Breast epithelium (tissue), 4 donors: ENCODE measurements at places on chromosomes 4 and X. TPM values are rescaled to one million over a fixed set of nuclear protein-coding genes. Genes with fewer than 3 reads are reported as not detected.

- DNase-seq, result no peak
These were observed 10.0 kb upstream of the CWH43 start for GRCh38 chr4:48976041-48976440.

DNA sequence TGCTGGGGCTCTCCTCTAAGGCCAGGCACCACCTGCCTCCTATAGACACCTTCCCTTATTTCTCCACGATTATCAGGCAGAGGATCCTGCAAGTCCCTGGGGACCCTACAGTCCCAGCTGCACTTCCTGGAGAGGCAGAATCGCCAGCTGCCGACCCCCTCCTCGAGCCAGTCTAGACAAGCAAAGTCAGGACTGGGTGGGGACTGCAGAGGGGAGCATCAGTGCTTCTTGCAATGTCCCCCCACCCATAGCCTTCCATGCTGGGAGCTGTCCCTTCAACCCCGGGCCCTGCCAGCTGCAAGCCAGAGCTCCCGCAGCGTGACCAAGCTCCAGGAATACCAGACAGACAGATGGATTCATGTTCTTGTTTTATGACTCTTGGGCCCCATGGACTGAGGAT is 1.4 kb upstream of the CRMP1 start:
- no peak for DNase-seq

GRCh38 chr4:136526517-136526916 is 1005.8 kb downstream of the PCDH18 start:
- DNase-seq, result no peak

DNA sequence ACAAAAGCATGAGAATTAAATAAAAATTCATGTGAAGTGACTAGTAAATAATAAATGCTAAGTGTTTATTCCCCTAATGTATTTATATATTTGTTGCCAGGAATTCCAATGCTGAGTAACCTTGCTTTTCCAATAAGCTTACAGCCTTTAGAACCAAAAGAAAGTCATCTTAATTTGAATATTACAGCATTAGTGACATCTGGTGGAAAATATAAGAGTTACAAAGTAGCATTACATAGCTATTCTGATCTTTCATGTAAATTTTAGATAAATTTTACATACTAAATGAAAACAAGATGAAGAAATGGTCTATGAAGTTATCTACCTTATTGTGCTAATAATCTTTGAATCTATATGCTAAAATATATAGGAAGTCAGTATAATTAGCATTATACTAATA is 10.4 kb downstream of the MAD2L1 start:
- DNase-seq, result no peak

DNA sequence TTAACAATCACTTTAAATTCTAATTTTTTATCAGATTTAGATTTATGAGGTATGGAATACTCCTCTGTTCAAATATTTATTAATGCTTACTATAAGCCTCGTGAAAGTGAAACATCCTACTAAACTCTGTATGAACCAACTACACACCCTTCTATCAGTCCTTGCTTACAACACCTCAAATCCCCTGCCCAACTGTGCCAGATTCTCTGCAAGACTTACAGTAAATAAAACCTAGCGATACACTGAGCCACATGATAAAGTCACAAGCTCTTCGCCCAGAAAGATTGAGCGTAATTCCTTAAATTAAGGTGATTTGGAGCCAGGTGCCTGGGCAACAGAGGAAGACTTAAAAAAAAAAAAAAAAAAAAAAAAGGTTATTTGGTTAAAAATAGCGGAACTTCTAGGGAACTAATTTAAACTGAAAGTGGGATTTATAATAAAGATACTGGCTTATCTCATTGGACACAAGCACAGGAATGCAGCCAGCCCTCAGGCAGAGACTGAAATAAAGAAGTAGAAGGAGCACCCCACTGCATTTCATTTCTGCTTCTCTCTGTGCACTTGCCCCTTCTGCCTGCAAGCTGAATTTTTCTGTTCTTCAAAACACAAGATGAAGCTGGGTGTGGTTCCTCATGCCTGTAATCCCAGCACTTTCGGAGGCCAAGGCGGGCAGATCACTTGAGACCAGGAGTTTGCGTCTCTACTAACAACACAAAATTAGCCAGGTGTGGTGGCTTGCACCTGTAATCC is 17.5 kb upstream of the C4orf36 start:
- no peak for DNase-seq

DNA sequence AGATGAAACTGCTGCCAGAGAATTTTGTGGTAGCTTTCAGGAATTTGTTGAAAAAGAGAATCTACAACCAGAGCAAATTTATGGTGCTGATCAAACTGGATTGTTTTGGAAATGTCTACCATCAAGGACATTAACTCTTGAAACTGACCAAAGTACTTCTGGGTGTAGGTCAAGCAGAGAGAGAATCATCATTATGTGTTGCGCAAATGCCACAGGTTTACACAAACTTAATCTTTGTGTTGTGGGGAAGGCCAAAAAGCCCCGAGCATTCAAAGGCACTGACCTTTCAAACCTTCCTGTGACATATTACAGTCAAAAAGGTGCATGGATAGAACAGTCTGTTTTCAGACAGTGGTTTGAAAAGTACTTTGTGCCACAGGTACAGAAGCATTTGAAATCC is 2.1 kb downstream of the TIGD2 start:
- DNase-seq, result no peak

- no peak for DNase-seq
These were observed 22.8 kb upstream of the FMR1NB start for GRCh38 chrX:147958291-147958690.

DNA sequence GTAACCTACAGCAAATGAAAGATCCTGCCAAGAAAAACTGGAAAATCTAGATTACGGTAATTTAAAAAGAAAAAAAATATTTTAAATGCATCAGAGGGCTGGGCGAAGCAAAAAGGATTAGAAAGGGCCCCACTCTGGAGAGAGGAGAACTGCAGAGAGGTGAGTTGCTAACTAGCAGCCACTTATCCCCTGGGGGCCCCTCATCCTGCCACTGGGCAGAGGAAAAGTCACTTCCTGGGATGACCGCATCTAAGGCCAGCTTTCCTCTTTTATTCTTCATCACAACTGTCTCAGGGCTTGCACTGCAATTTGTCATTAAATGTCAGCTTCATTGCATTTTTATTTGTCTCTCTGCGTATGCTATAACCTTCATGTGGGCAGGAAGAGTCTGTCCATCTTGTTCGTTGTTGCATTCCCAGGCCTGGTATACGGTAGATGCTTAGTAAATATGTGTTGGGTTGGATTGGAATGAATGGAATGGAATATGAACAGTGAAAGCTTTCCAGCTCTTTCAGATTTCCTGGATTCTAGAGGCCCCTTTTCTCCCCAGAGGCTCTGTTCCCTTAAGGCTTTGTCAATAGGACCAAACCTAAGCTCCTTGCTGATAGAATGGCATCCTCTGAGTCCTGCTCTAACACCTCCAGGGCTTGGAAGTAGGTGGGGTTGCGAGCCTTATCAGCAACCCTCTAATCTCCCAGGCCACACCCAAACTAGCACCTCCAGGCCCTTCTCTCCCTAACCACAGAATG is 58.9 kb downstream of the TLR10 start:
- DNase-seq, result no peak

GRCh38 chrX:15683193-15683592 is 18.6 kb upstream of the CLTRN start:
- no peak for DNase-seq

UGT2B7 gene
- total RNA-seq, result not detected

DNA sequence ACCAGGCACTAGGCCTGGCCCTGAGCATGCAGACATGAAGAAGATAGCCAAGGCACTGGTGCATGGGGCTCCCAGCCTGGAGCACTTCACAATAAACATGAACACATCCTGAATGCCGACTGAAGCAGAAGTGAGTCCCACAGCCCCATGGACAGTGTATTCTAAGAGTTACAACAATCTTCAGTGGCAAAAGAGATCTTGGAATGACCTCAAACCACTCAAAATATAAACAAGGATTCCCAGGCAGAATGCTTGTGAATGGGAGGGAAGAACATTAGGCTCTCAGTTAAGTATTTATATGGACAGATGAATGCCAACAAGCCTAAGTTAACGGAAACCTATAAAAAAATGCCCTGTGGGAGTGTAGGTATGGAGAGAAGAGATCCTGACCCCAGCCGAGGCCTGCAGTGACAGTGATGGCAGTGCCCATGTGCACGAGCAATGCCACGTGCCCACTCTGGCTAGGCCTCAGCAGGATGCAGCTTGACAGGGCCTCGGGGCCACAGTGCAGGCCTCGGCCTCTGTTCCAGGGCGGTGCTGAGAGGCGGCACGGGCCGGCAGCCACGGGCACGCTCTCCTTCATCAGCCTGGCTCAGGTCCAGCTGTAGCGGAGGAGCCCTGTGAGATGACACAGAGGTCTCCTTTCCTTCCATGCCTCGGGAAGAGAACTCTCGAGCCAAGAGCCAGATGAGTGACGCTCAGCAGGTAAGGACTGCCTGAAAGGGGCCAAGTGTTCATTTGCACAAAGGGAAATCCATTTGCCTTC is 49.2 kb downstream of the IRF2 start:
- peak; percentile 25 for DNase-seq

MAGEA8 gene
- not detected for total RNA-seq

- no peak for DNase-seq
These were observed 254.6 kb upstream of the LDB2 start for GRCh38 chr4:17152941-17153540.

- no peak for DNase-seq
These were observed 97.3 kb upstream of the DDX3X start for GRCh38 chrX:41236629-41237028.

TCEAL2 gene
- 6.4 TPM for total RNA-seq

DNA sequence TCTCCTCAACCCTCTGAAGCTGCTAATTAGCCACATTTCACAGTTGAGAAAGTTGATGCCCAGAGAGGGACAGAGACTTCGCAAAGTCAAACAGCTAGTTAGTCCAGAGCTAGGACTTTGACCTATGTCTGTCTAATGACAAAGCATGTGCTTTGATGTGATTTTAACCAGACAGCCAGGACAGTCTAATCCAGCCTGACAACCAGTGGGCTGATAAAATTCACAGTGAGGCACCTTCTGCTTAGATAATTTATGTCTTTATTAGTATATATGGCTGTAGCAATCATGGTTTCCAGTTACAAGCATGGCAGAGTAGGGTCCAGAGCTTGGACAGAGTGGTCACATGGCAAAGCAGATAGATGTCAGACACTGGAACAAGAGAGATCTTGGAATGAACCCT is 133.6 kb upstream of the C1QTNF7 start:
- no peak for DNase-seq

KLF8 gene
- 23.6 TPM for total RNA-seq

DNA sequence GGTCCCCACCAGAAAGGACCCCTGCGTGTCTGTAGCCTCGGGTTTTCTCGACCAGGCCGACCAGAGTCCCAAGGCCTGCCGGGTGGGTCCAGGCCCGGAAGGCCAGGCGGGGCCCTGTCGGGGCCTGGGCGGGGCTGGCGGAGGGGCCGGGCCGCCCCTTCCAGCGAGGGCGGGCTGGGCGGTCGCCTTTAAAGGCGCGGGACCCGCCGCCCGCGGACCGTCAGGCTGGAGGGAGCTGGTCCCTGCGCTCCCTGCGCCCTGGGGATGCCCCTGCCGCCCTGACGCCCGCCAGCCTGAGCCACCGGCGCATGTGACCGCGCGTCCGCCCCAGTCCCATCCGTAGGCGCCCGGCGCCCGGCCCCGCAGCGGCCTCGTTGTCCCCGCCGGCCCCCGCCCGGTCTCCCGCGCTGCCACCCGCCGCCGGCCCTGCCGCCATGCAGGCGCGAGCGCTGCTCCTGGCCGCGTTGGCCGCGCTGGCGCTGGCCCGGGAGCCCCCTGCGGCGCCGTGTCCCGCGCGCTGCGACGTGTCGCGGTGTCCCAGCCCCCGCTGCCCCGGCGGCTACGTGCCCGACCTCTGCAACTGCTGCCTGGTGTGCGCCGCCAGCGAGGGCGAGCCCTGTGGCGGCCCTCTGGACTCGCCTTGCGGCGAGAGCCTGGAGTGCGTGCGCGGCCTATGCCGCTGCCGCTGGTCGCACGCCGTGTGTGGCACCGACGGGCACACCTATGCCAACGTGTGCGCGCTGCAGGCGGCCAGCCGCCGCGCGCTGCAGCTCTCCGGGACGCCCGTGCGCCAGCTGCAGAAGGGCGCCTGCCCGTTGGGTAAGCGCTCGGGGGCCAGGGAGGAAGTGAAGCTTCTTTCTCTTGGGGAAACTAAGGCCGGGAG is at the start of gene HTRA3:
TSS of gene HTRA3 (plus strand) at position 220 of the 883 bp plus-strand sequence. CDS start at position 435, 215 bp downstream.
- DNase-seq, result no peak
